Kidney glomerular epithelial cell (primary cell): ENCODE measurements at places on chromosomes 11 and 22.

DNA sequence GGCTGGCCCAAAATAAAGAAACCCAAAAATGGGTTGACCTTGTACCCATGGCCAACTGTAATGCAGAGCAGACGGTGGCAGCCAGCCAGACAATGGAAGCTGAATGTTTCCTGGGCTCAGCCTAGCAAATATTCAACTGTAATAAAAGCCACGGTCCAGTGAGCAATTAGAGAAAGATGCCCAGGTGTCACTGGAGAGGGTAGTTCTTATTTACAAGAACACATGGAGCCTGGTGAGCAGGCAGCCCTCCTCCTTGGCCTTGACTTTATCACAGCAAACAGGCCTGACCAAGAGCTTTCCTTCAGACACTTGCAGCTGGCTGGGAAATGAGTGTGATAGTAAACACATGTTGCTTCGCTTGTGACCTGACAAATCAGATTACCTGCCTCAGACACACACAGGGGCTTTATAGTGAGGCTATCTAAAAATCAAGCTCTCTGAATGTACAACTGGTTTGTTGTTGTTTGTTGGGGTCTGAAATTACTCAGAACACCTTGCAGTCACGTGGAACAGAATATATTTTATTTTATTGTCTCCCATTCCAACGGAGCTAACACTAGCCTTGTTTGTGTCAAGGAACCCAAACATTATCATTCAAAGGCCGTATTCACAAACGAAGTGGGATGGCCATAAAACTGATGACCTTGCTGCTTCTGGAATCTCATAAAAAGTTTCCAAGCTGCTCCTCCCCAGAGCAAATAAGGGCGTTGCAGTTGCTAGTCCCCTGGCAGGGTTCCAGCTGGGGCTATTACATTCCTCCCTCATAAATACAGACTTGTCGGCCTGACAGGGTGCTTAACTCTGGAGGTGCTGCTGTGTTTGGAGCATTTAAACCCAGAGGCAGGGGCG lies 161.1 kb downstream of the BBOX1 start:
- peak; percentile 82 for DNase-seq

- DNase-seq: no peak
Observed at GRCh38 chr22:43363315-43364168, 20.4 kb upstream of the SCUBE1 start.

- peak; percentile 52 for DNase-seq
Observed at GRCh38 chr22:37166675-37167066, 17.0 kb upstream of the IL2RB start.

DNA sequence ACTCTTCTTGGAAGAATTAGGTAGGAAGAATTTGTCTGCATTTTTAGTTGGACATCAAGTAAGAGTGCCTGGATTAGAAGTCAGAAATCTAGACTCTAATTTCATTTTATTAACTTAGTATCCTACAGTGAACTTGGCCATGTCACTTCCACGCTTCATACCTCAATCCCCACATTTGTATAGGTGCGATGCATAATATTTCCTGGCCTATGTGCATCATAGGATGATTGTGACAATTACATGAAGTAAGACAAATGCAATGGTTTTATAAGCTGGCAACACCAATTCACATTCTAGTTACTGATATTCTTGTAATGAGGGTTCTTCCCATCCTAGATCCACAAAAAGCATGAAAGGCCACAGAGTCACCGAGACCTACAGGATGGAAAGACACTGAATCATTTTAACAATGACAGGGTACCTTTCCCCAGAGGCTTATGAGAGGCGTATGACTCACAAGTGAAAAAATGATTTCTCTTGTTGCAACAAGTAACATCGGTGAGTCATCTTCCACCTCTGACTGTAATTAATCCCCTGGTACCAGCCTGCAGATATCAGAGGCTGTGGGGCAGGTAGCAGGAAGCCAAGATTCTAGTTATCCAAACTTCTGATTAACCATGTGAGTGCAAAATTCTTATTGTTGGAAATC lies 56.0 kb upstream of the OR5AK2 start:
- DNase-seq: peak; percentile 87

- no peak for DNase-seq
Observed at GRCh38 chr11:70019576-70020011, 58.5 kb upstream of the ANO1 start.

DNA sequence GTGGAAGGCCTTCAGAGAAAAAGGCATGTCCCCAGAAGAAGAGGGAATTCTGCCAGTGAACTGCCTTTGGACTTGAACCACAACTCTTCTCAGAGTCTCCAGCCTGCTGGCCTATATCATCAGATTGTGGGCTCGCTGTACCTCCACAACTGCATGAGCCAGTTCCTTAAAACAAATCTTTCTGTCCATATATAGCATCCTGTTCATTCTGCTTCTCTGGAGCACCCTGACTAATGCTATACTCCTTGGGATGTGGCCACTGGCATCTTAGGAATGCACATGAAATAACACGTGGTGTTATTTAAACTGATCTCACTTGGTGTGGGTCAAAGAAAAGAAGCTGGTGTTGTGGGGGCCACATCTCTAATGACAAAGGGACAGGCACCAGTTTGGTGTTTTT lies 58.3 kb upstream of the VSTM5 start:
- DNase-seq: peak; percentile 87

GRCh38 chr11:44066732-44067141 lies 667 bp downstream of the ACCS start:
- no peak for DNase-seq

DNA sequence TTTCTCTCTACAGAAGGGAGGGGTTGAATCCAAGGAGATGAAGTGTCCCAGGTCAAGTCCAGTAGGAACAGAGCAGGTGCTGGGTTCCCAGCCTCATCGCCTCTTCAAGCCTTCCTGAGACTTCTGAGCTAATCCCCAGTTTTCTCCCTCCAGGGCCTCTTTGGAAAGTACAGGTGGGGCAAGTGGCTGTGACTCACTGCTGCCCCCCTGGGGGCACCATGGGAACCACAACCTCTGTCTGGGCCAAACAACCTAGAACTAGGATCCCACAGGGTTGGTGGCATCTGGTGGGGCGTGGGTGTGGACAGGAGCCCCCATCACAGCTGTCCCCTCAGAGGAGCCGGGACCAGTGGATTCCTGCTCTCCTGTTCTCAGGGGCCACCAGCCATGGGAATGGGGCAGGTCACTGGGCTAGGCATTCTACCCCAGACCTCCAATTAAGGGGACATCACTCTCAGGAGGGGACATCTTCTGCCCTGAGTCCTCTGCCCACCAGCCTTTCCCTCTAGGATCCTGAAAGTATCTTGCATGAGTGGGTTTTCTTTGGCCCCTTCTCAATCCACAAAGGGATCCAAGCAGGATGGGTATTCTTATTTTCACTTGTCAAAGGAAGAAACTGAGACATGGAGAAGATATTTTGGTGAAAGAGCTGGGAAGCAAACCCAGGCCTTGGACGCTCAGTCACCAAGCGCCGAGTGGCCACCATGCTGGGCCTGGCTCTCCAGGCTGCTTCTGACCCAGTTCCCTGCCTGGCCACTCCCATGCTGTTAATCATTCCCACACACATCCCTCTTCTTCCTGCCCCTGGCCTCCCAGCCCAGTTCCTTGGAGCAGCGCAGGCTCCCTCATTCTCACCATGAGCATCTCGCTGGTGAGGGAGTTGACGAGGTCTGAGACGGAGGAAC lies 23.8 kb downstream of the LRRC10B start:
- no peak for DNase-seq

GRCh38 chr11:117205211-117205818 lies 6.1 kb downstream of the TAGLN start:
- no peak for DNase-seq

- no peak for DNase-seq
Observed at GRCh38 chr11:128757886-128758612, 64.2 kb downstream of the FLI1 start.

DNA sequence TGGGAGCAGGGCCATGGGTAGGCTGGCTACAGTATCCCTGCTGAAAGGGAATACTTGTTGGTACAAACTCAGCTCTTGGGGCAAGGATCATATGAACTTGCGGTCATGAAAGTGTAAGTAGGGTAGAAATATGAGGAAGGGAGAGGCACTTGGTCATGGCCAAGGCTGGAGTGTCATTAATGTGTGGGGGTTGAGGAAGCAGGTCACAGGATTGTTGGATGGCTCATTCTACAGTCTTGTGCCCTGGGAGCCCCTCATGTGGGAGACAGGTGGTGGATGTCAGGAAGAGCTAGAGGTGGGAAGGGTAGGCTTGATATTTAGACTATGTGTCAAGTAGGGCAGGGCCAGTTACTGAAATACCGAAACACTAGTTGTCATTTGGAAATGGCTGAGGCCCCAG lies 95.5 kb downstream of the RRM1 start:
- DNase-seq: no peak

- DNase-seq: no peak
Observed at GRCh38 chr11:95922099-95922498, 1.8 kb downstream of the MTMR2 start.

GRCh38 chr11:71103266-71103665 lies 149.1 kb downstream of the SHANK2 start:
- no peak for DNase-seq

DNA sequence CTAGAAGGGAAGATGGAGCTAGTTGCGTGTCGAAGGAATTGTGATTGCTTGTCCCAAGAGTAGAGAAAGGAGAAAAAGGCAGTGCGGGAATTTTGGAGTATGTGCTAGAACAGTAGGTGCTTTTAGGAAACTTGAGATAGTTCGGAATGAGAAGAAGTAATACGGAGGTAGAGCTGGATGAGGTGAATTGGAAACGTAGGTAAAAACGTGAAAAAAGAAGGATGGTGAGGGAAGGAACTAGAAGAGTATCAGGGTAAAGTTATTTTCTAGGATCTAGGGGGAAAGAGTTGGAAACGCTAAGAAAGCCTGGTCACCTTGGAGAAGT lies 1.4 kb downstream of the CEP57 start:
- DNase-seq: no peak

- DNase-seq: no peak
Observed at GRCh38 chr11:117282956-117283355, 8.2 kb upstream of the BACE1-AS start.

- no peak for DNase-seq
Observed at GRCh38 chr11:71364176-71364671, 84.0 kb downstream of the DHCR7 start.

DNA sequence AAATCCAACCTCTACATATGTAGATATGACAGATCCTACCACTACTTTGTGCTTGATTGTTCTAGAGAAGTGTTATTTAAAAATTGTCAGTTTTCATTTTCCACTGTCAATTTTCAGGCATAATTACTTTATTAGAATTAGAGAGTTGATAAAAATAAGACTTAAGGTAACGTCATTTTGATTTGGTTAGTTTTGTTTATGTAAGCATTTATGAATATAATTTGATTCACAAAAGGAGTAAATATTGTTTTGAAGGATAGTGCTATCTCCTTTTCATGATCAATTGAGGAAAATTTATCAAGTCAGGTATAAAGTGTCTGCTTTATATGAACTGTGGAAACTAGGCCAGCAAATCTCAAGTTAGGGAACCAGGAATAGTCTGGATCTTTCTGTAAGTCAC lies 42.6 kb upstream of the PITPNB start:
- no peak for DNase-seq

DNA sequence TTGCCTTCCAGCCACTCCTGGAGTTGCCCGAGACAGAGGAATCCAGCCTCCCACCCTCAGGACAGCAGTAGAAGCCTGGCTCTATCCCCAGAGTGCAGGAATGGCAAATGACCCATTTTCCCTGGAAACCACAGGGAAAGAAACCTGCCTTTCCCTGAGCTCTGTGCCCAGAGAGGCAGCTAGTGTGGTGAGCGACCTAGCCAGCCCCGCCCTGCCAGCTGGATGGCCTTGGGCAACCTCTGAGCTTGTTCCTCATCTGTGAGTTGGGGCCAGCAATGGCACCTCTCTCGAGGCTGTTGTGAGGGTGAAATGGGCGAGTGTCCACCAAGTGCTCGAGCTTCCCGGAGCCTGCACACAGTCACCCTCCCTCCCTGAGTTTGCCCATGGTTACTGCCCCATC lies 3.7 kb downstream of the OMP start:
- DNase-seq: no peak

DNA sequence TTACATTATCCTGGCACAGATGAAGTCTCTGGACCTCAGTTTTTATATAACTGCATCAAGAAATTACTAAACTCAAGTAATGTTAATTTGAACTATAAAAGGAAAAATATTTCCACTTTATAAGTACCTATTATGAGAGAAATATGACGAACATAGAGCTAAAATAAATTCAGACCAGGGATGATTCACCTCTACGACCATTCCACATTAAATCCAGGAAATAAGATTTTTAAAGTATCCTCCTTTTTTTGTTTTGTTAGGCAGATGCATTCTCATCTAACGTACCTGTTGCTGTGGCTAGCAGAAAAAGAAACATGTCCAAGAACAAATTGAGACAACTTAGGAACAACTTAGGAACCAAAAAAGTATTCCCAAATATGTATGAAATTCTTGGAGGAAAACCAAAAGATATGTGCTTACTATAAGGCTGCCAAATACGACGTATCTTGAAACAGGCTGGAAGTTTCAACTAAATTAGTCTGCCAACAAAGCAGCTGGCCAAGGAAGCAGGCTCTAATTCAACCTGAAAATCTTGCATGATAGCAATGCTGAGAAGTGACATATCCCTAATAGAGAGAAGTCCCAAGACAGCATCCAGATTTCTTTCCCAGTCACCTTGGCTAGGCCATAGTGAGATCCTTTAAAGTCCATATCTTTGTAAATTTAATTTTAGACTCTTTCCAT lies 15.7 kb downstream of the SPTY2D1 start:
- DNase-seq: no peak

- no peak for DNase-seq
Observed at GRCh38 chr11:121801781-121802180, 314.2 kb downstream of the BLID start.

DNA sequence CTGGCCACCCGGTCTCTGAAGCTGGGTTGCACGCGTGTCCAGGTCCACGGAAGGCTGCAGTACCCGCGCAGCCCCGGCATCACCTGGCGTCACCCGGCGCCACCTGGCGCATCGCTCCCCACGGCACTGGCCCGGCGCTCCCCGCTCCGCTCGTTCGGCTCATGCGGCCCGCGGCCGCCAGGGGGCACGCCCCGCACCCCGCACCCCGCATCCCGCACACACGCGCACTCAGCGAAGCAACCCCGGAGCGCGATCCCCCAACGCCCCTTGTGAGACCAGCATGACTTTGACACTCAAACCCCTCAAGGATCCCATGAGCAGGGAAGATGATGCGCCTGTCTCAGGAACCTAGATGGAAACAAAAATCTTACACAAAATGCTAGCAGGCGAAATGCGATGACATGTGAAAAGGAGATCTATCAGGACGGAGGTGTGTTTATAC lies 11.9 kb downstream of the B3GNT6 start:
- DNase-seq: peak; percentile 32

DNA sequence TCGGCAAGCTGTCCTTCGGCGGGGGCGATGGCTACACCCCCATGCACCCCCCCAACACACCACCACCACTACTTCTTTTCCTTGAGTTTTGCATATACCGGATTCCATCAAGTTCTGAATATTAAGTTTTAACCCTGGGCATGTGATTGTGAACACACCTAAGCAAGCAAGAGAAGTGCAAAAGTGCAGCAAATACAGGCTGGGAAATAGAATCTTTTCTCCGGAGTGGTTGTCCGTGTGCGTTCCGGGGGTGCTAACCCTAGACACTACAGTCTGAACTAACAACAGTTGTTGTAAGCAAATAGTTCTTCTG lies 574 bp downstream of the PRSS23 start:
- no peak for DNase-seq

- DNase-seq: peak; percentile 37
Observed at GRCh38 chr11:26777372-26777808, 55.5 kb upstream of the SLC5A12 start.

- no peak for DNase-seq
Observed at GRCh38 chr22:19703869-19704268, 10.4 kb upstream of the SEPTIN5 start.

- DNase-seq: no peak
Observed at GRCh38 chr22:19569976-19570375, 45.8 kb upstream of the CLDN5 start.

- DNase-seq: no peak
Observed at GRCh38 chr11:38448284-38448683, 1850.2 kb upstream of the RAG2 start.
